NCI-H524 (cell line): ENCODE measurements at places on chromosomes 7 and 10.

GRCh38 chr7:157493017-157493416, 156.2 kb downstream of the DNAJB6 start:
- DNase-seq: no peak

- no peak for DNase-seq
Observed at GRCh38 chr10:32059472-32059871, 3.2 kb upstream of the KIF5B start.

GRCh38 chr10:68103261-68103878, 5.9 kb upstream of the MYPN start:
- no peak for DNase-seq

GRCh38 chr7:34091321-34091917, 186.1 kb downstream of the BMPER start:
- no peak for DNase-seq

DNA sequence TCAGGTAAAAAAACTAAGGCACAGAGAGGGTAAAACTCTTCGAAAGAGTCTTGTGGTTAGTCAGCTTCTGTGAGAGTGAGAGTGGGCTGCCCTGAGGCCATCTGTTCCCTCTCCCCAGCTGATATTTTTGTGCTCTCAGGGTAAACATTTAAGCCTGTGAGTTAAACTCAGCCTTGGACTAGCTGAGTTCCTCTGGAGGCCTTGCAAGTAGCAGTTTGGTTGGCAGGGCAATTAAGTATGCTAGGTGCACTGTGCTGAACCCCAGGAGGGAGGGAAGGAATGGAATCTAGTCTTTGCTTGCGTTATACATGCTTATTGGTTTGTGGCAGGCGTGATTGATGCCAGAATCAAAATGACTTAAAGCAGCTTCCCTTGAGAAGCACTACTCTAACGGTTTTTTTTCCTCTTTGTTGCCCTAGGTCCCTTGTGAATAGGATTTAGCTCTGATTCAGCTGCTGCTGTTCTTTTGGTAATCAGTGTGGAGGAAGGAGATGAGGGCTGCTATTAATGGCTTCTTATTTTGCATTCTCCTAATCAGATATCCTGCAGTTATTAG, 140.2 kb downstream of the AUTS2 start:
- DNase-seq: peak; percentile 92

- DNase-seq: no peak
Observed at GRCh38 chr10:129780901-129781795, 182.9 kb downstream of the EBF3 start.

DNA sequence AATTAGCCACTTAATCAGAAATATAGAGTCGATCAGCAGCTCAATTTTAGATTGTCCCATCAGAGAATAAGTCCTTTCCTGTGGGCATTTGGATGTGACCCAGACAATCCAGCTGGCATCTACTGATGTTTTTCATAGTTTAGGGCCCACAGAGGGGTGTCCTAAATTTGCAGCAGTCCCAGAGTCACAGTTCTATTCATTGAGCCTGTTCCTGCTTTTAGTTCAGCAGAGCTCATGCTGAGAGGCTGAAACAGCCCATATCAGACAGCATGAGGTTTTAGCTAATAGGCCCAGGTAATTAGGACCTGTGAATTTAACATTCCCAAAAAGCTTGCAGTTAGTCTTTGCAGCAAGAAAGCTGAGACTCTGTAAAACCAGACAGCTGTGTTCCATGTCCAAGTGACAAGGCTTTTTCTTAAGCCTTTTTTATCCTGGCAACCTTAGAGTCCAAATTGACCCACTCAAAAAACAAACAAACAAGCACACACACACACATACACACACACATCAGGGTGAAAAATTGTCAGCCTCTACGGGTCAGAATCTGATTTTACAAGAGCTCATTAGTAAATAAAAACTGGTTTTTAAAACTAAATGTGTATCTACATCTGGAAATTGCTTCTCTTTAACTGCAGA, 33.7 kb downstream of the ANKIB1 start:
- DNase-seq: no peak

DNA sequence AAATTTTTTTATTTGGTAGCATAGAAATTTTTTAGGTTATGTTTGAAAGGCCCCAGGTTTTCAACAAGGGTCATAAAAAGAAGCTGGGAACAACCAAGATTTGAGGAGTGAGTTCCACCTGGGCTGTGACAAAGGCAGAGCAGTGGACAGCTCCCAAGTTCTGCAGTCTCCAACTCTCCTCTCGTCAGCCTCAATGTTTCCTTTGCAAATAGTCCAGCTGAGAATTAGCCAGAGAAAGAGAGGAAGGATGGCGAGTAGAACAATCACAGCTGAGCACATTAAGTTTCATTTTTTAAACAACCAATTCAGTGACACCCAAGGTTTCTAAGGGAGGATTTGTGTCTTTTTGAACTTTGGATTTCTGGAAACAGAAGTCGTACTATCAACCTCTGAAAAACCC, 143.2 kb downstream of the NRCAM start:
- DNase-seq: no peak

- no peak for DNase-seq
Observed at GRCh38 chr7:96122746-96123145, 199.2 kb downstream of the SLC25A13 start.

DNA sequence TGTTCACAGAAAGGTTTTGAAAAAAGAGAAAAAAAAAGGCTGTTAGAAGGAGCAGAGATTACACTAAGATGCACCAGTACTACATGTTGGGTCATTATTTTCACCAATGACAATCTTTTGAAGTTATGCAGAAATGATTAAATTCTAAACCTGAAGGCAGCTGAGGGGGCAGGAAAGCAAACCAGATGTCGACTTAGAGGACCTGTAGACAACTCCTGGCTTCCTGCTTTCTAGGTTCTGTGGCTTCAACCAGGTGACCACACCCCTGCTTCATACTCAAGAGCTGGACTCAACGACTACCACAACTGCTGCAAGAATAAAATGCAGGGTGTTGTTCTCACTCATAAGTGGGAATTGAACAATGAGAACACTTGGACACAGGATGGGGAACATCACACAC, 30.0 kb downstream of the MYOF start:
- DNase-seq: no peak

GRCh38 chr7:112092709-112093395, 113.3 kb downstream of the DOCK4 start:
- DNase-seq: no peak

DNA sequence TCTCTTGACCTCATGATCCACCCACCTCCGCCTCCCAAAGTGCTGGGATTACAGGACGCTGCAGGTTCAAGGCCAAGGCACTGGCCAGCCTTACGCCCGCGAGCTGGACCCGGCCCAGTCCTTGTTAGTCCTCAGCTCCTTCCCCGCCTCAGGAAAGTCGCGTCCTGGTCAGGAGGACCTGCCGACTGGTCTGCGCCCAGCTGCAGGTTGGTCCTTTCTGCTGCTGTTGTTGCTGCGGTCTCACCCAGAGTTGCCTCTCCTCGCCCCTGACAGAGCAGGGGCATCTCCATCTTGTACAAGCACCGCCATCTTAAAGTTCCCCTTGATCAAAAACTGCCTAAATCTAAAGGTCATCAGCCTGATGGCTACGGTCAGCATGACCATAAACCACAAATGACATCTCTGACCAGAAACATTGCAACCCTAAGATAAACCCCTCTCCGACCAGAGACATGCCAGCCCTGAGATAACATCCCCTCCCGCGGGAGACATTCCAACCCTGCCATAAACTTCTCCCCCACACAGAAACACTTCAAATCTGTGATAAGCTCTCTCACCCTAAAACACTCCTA, 13.9 kb upstream of the BMS1 start:
- DNase-seq: no peak

DNA sequence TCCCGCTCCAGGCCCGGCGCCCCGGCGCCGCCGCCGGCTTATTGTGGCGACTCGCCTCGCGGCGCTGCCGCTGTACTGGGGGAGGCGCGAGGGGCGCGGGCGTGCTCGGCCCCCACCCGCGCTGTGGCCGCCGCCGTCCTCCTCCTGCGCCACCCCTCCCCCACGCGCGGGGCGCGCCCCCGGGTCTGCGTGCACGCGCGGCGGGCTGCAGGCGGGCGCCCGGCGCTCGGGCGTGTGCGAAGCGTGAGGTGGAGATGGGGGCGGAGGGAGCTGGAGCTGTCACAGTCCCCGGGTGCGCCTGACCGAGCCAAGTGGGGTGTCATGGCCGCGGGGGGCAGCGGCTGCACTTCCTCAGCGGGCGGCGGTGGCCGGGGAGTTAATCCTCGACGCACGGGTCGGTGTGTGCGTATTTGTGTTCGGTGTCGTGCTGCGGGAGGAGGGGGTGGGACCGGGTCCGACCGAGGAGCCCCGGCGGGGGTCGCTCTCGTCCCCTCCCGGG, 672 bp downstream of the LCOR start:
- DNase-seq: peak; percentile 51

GRCh38 chr10:10855151-10855581, 162.5 kb upstream of the CELF2 start:
- DNase-seq: peak; percentile 1

DNA sequence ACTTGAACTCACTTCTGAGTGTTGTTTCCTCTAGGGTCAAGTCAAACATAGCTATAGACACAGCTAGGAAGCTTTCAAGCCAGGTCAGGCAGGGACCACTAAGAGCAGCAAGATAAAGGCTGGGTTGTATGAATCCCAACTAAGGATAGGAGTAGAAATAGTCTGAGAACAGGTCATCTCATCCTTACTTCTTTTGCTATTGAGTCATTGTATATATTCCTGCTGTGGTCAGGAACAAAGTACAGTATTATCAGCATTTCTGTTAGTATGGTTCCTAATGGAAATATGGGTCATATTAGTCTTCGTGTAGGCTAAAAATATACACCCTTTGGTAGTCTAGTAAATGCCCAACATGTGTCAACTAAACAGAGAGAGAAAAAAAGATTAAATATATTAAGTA, 145.3 kb downstream of the BTAF1 start:
- no peak for DNase-seq

DNA sequence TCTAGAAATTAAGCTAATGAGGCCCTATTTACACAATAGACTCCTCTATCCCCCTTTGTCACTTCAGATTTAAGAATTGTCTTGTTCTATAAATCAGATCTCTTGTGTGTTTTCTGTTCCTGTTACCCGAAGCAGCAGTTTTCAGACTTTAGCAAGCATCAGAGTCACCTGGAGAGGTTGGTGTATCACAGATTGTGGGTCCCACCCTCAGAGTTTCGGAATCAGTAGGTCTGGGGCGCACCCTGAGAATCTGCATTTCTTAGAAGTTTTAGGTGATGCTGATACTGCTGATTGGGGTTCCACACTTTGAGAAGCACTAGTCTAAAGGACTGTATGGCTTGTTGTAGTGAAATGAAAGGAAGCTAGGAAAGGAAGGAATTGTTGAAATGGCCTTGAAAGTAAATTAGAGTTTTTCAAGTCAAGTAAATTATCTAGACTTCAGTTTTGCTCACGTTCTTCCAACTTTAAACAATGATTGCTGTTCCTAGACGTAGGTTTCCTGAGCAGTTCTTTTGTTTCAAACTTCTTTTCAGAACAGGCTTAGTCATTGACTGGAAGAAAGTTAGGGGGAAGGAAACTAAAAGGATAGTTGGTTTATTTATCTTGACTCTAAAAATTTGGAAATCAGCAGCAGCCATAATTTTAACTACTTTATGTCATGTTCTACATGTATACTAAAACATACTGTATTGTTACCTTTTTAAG, 15.7 kb downstream of the BPGM start:
- no peak for DNase-seq

DNA sequence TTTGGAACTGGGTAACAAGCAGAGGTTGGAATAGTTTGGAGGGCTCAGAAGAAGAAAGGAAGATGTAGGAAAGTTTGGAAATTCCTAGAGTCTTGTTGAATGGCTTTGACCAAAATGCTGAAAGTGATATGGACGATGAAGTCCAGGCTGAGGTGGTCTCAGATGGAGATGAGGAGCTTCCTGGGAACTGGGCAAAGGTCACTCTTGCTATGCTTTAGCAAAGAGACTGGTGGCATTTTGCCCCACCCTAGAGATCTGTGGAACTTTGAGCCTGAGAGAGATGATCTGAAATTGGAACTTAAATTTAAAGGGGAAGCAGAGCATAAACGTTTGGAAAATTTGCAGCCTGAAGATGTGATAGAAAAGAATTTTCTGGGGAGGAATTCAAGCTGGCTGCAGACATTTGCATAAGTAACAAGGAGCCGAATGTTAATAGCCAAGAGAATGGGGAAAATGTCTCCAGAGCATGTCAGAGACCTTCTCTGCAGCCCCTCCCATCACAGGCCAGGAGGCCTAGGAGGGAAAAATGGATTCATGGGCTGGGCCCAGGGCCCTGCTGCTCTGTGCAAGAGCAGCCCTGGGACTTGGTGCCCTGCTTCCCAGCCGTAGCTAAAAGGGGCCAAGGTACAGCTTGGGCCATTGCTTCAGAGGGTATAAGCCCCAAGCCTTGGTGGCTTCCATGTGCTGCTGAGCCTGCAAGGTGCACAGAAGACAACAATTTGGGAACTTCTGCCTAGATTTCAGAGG, 3.6 kb downstream of the PDSS1 start:
- no peak for DNase-seq

DNA sequence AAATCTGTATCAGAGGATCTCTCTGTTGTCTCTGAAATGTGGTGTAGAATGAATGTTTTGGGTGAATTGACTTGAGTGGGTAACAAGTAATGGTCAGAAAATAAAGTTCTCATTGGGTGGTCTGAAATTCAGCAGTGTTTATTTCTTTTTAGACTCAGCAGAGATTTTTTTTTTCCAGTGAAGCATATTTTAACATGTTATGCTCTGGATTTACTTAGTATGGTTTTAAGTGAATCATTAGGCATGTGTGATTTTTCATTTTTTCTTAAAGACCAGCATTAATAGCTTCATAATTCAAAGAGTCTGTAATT, 63.5 kb downstream of the REEP3 start:
- no peak for DNase-seq

DNA sequence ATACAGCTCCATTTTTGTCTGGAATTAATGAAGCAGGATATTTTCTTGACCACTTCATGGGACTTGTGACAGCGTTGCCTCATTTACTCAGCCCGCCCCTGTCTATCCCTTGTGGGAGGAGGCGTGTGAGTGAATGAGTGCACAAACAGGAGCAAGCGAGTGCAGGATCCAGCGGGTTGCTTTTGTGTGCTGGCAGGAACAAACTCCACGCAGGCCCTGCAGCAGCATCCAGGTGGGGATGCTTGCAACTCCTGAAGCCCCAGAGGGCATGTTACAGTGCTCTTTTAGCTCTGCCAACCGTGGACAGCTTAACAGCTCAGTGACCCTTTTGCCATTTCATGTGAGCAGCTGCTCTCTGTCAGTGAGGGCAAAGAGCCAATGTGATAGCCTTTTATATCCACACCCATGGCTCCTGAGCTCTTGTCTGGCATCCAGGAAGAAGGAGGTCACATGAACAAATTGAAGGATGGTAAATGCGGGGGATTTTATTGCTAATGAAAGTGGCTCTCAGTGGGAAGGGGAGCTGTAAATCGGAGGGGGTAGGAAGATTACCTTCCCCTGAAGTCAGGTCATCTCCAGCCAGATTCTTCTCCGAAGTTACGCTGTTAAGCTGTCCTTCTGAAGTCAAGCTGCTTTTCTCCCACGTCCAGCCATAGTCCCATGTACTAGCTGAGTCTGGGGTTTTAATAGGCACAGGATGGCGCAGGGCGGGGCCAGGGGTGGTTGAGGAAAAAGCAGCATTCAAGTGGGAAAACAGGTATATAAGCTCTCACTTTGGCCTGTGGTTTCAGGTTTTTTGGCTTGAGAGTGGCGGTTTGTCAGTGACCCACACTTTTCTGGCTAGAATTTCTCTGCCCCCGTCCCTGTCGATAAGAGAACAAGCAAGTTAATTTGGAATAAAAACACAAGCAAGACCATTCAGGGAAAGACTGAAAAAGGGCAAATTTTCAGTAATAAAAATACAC, 714.7 kb upstream of the MBL2 start:
- no peak for DNase-seq
